Pancreas (tissue), 10 donors: ENCODE measurements at places on chromosomes 2 and 18. TPM values are rescaled to one million over a fixed set of nuclear protein-coding genes. Genes with fewer than 3 reads are reported as not detected.

ABCG8 gene
- polyA plus RNA-seq = not detected

CNTNAP5 gene
- 0.40 TPM for polyA plus RNA-seq

POTEJ gene
- 0.19 TPM for polyA plus RNA-seq

CROCC2 gene
- polyA plus RNA-seq = 0.04 TPM

IL1F10 gene
- not detected for polyA plus RNA-seq

SLC19A3 gene
- polyA plus RNA-seq = 2.3 TPM

PLEK gene
- polyA plus RNA-seq = 1.0 TPM

TET3 gene
- 1.5 TPM for polyA plus RNA-seq

GYPC gene
- 75.4 TPM for polyA plus RNA-seq

CRYGB gene
- polyA plus RNA-seq = not detected

IL1RN gene
- 1.6 TPM for polyA plus RNA-seq

MARCHF7 gene
- polyA plus RNA-seq = 19.3 TPM

ANKRD62 gene
- 1.6 TPM for polyA plus RNA-seq

BMP10 gene
- not detected for polyA plus RNA-seq

C2orf72 gene
- polyA plus RNA-seq = 31.2 TPM

DCC gene
- polyA plus RNA-seq = 0.38 TPM

GAREM2 gene
- polyA plus RNA-seq = 1.1 TPM

PRKAG3 gene
- not detected for polyA plus RNA-seq

TWIST2 gene
- polyA plus RNA-seq = 3.0 TPM

INPP5D gene
- polyA plus RNA-seq = 2.2 TPM

CYTIP gene
- 0.68 TPM for polyA plus RNA-seq

C1GALT1C1L gene
- polyA plus RNA-seq = 0.30 TPM

RBM44 gene
- polyA plus RNA-seq = 0.23 TPM

PLGLB1 gene
- polyA plus RNA-seq = 7.4 TPM

PARD6G gene
- 0.77 TPM for polyA plus RNA-seq

CCDC68 gene
- 1.1 TPM for polyA plus RNA-seq

UPP2 gene
- polyA plus RNA-seq = not detected

B3GNT2 gene
- 3.7 TPM for polyA plus RNA-seq

SLC14A1 gene
- 2.5 TPM for polyA plus RNA-seq

ARHGAP25 gene
- polyA plus RNA-seq = 3.6 TPM

CYRIA gene
- polyA plus RNA-seq = 1.3 TPM

CAPN14 gene
- polyA plus RNA-seq = 0.08 TPM

ACMSD gene
- polyA plus RNA-seq = 0.61 TPM

XDH gene
- 0.27 TPM for polyA plus RNA-seq
